ENCODE measurements at places on chromosomes 2 and 18. TPM values are rescaled to one million over a fixed set of nuclear protein-coding genes. Genes with fewer than 3 reads are reported as not detected.

Gene SDC1
- total RNA-seq = 11.6 TPM

Gene UGT1A6
- not detected for total RNA-seq

GRCh38 chr2:63856303-63856603 is 14.6 kb downstream of the UGP2 start:
- H3K36me3 ChIP-seq = peaks cover 24% of the 10 kb centered on the region
- H3K27ac ChIP-seq = no peak overlapping the region
- no peak for DNase-seq
- H3K4me1 ChIP-seq = peaks cover 33% of the 10 kb centered on the region

GRCh38 chr2:158006961-158007719 is 94.5 kb upstream of the UPP2 start:
- H3K27ac ChIP-seq = no peak overlapping the region
- H3K4me1 ChIP-seq = no peaks in the 10 kb centered on the region
- no peak overlapping the region for H3K4me3 ChIP-seq
- no peak for DNase-seq
- peaks cover 10% of the 10 kb centered on the region for H3K27me3 ChIP-seq

- H3K4me3 ChIP-seq = no peak overlapping the region
- no peaks in the 10 kb centered on the region for H3K4me1 ChIP-seq
- peaks cover 4% of the 10 kb centered on the region for H3K36me3 ChIP-seq
- H3K27me3 ChIP-seq = no peaks in the 10 kb centered on the region
Observed at GRCh38 chr18:56929886-56930285, 217.0 kb upstream of the BOD1L2 start.

GRCh38 chr18:29496152-29496680 is 1319.3 kb upstream of the CDH2 start:
- no peak for DNase-seq
- H3K4me3 ChIP-seq = no peak overlapping the region
- H3K36me3 ChIP-seq = no peaks in the 10 kb centered on the region
- no peak overlapping the region for H3K27ac ChIP-seq

GRCh38 chr2:229313591-229313990 is 42.5 kb upstream of the PID1 start:
- H3K36me3 ChIP-seq = no peaks in the 10 kb centered on the region
- H3K27ac ChIP-seq = no peak overlapping the region
- DNase-seq = no peak

- peaks cover 2% of the 10 kb centered on the region for H3K4me1 ChIP-seq
- H3K27ac ChIP-seq = no peak overlapping the region
- H3K4me3 ChIP-seq = no peak overlapping the region
- H3K36me3 ChIP-seq = no peaks in the 10 kb centered on the region
- DNase-seq = no peak
- no peaks in the 10 kb centered on the region for H3K27me3 ChIP-seq
Observed at GRCh38 chr18:11245879-11246278, 96.5 kb upstream of the PIEZO2 start.
